Fibroblast of mammary gland (primary cell): ENCODE measurements at places on chromosomes 2 and 18.

- DNase-seq = peak; percentile 75
Observed at GRCh38 chr2:97011977-97012569, 25.7 kb upstream of the FAM178B start.

GRCh38 chr2:149767516-149767974 is 180.0 kb upstream of the MMADHC start:
- peak; percentile 62 for DNase-seq

DNA sequence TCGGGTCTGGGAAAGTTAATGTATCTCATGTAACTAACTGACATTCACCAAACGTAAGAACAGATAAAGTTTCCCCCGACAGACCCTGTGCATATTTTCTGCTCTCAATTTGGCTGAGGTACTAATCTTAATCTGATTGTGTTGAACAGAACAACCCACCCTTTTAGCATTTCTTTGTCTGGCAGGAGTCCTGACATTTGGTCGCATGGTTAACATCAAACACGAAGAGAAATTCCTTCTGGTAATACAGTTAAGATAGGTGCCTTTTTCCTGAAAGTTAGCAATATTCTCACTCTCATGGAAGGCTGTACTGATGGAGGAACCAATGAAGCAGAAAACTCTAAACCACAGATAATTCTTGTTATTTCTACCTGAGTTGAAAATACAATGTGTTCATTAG is 520.8 kb downstream of the PARD3B start:
- no peak for DNase-seq

DNA sequence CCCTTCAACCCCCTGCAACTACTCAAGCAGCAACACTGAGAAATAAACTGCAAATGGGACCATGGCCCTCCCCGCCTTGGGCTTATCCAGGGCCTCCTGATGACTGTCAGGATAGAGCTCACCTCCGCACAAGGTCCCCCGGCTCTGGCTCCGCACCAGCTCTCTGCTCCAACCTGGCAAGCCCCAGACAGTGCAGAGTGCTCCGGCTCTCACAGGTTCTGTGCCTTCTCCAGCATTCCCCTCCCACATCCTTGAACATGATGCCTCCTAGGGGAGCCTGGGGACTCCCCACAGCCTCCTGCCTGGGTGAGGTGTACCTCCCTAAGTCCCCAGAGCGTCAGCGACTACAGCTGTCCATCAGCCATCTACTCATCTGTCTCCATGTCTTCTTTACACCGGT is 26.7 kb upstream of the NPAS2 start:
- no peak for DNase-seq

- DNase-seq = no peak
Observed at GRCh38 chr2:192814376-192814775, 619.6 kb upstream of the TMEFF2 start.

GRCh38 chr2:234392041-234392615 is 104.8 kb downstream of the ARL4C start:
- no peak for DNase-seq

DNA sequence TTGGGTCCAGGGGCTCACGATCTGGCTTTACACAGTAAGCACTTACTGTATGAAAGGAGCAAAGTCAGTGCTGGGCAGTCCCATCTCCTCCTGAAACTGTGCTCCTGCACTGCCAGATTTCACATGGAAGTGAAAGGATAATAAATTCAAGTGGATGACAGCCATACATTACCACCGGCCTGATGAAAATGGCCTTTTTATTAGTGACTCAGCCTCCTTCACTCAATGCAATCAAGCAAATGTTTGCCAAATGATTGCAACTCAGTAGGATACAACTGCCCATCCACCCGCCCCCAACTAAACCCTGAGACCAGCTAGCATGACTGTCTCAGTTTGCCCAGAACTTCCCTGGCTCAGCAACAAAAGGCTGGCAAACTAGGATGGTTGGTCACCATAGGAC is 77.1 kb downstream of the MYO5B start:
- no peak for DNase-seq

GRCh38 chr18:50190236-50190635 is 4.7 kb downstream of the MYO5B start:
- DNase-seq = peak; percentile 45

- DNase-seq = no peak
Observed at GRCh38 chr2:207144173-207144785, 21.5 kb downstream of the KLF7 start.

GRCh38 chr18:31101183-31102024 is 817 bp downstream of the DSC2 start:
- no peak for DNase-seq

DNA sequence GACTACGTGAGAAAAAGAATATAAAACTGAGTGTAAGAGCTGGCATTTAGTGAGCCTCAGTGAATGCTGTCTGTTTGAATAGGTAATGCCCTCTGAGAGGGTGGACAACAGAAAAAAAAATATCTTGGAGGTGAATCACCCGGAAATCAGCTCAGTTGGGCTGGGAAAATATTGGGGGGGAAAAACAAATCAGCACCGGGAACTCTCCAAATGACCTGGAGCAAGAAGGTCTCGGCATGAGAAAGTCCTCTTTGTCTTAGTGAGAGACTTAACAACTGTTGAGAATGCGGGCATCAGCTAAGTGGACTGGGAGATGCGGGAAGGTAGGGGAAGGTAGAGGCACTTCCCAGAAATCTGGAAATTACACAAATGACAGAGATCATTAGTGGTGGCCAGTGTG is 109.4 kb upstream of the POU3F3 start:
- DNase-seq = no peak

DNA sequence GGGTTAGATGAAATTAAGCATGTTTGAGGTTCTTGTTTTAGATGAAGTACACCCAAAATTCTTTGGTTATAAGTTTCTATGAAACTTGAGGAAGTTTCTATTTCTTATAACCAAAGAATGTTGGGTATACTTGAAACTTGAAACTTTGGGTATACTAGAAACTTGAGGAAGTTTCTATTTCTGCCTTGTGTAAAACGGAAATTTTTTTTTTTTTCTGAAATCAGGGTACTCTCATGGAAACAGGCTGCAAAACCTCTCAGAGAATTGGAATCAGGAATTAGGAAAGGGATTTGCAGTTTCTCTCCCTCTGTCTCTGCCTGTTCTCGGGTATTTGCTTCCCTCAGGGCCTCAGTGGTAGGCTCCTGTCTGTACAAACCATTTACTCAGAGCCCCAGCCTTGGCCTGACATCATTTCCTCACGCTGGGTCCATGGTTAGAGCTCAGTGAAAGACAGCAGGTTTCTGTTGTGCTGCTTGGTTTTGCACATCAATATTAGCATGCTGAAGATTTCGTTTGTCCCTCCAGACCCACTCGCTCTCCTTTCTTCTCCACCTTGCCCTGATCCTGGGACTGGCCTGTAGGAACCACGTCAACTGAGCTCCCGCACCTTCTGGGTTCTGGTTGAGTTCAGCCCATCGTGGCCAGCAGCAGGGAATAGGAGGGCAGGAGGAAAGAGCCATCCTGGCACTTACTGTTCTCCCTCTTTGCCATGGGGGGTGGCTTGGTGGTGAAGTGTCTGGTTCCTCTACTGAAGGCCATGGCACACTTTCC is 106.4 kb downstream of the POLR1A start:
- no peak for DNase-seq

DNA sequence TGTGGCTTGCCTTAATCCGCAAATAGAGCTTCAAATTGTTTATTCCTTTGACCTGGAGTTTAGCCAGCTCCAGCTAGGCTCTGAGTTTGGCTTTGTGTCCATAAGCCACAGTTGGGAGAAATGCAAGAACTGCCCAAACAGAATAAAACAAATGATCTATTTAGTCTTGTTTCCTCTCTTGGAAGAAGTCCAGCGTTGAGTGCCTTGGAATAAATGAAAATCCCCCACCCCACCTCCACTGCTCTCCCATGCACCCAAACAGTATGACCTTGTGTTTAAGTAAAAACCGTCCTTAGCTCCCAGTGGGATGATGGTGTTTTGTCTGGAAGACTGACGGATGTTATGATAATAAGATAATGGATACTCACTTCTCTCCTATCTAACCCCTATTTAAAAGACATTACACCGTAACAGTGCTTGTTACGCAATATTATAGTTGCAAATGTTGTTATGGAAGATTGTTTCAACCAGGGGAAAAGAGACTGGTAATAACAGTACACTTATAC is 3.2 kb upstream of the SERPINE2 start:
- DNase-seq = peak; percentile 34

DNA sequence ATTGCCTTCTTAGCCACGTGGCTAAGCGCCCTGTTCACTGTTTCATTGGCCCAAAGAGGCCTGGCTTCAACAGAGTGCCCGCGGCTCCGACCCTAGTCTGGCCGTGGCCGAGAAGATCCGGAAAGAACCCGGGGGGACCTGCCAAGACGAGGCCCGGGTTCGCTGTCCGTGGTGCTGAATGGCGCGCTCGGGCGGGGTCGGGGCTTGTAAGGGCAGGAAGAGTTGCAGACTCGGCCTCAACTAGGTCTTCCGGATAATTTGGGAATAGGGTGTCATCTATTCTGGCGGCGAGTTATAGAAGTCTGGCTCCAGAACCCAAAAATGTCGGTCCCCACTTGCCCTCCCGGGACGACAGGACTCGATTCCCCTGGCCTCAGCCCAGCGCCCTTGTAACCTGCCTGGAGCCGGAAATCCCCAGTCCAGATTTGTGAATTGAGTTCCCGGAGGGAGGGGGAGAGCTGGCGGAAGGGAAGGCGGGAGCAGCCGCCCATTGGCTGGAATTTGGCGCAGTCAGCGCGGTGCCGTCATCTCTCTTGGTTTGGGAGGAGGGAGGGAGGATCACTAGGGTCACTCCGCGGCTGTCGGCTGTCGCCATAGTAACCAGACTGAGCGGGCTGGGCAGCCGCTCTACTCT is 3.5 kb downstream of the CDK5R2 start:
- DNase-seq = peak; percentile 65

DNA sequence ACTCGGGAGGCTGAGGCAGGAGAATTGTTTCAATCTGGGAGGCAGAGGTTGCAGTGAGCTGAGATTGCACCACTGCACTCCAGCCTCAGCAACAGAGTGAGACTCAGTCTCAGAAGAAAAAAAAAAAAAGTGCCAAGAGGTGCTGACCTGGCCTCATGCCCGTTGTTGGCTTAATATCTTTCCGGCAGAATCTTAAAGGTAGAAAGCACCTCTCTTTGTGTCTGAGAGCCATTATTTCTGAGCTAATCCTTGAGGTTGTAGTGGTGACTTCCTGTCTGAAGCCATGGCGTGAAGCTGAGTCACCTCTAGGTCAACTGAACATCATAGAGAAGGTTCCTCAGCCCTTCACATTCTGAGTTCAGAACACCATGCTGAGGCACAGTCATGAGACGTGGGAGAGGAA is 60.4 kb downstream of the WDSUB1 start:
- DNase-seq = peak; percentile 69

- DNase-seq = no peak
Observed at GRCh38 chr2:98637401-98638147, 29.2 kb downstream of the UNC50 start.

DNA sequence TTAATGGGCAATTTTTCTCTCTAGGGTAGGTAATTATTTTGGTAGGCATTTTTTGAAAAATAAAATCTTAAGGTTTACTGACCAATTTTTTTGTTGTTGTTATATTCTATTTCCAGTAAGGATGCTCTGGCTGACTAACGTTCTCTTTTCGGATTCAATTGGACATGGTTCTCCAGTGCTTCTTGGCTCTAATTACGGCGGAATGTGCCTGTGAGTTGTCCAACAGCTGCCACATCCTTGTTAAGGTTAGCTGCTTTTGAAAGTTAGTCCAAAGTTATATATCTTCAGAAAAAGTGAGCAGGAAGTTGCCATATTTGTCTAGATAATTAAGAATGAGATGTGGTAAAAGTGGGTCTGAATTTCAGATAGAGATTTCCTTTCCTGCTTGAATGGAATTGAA is 45.8 kb upstream of the SMIM21 start:
- DNase-seq = peak; percentile 11

GRCh38 chr2:25036221-25036559 is 5.7 kb upstream of the EFR3B start:
- DNase-seq = no peak

GRCh38 chr18:76455003-76455676 is 39.9 kb downstream of the ZNF516 start:
- DNase-seq = no peak

GRCh38 chr2:189234991-189235390 is 55.4 kb upstream of the COL5A2 start:
- peak; percentile 55 for DNase-seq

DNA sequence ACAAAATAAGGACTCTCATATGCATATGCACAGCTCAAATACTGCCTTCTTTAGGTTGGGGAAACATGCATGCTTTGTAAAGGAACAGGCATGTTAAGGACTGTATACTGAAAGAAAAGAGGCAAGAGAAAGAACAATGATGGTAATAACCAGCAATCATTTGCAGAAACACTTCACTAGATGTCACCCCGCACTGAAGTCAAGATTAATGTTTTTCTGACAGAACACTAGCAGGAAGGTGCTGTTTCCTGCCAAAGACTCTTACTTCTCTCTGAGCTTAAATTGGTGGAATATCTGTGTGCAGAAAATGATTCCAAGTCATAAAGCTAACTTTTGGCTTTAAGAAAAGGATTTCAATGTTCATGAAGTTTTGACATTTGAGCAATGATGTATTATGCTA is 19.3 kb upstream of the CSRNP3 start:
- DNase-seq = no peak

- peak; percentile 46 for DNase-seq
Observed at GRCh38 chr2:241379481-241380480, 23.7 kb downstream of the FARP2 start.

GRCh38 chr18:8006979-8007378 is 439.9 kb downstream of the PTPRM start:
- no peak for DNase-seq

GRCh38 chr2:113174376-113174750 is 592 bp downstream of the PSD4 start:
- no peak for DNase-seq

GRCh38 chr2:222442665-222443064 is 18.3 kb downstream of the SGPP2 start:
- DNase-seq = peak; percentile 36

DNA sequence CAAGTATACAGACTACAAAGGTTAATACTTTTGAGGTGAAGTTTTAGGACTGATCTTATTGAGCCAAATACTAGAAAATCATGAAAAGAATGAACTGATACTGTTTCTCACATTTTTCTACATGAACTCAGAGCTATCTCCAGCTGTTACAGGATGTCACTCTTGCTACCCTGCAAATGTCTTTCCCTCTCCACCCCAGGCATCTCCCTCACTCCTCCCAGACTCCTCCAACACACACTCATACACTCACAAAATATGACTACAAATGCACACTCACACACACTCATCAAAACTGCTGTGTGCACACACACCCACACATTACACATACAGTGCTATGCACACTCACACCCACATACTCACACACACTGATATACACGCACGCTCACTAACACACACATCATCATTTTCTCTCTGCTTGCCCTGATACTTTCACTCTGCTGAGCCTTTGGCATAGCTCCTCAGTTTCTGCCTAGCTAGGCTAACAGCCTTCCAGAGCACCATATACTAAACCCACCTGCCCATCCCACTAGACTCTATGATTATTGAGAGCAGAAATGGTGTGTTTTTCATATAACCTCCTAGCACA is 273.3 kb downstream of the CD226 start:
- no peak for DNase-seq

GRCh38 chr2:112541315-112542122 is 746 bp upstream of the POLR1B start:
- DNase-seq = no peak
